ENCODE measurements at places on chromosomes 7 and 10.

- no peak for DNase-seq
These were observed 33.5 kb downstream of the FGFBP3 start for GRCh38 chr10:91875779-91876178.

GRCh38 chr7:75042286-75042685, 31.3 kb downstream of the RCC1L start:
- DNase-seq, result no peak

DNA sequence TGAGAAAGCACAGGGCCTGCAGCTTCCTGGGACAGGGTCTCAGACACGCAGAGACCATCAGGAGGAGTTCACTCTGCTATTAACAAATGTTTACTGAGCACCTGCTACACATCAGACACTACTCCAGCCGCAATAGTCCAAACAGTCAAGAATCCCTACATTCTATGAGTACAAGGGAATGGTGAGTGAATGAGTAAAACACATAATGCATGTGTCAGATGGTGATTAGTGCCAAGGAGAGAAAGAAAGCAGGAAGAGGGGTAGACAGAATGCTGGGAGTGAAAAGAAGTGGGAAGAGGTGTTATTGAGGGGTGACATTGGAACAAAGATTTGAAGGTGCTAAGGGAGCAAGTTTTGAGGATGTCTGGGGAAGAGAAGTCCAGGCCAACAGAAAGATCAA, 634.2 kb upstream of the GALNT17 start:
- DNase-seq, result no peak

DNA sequence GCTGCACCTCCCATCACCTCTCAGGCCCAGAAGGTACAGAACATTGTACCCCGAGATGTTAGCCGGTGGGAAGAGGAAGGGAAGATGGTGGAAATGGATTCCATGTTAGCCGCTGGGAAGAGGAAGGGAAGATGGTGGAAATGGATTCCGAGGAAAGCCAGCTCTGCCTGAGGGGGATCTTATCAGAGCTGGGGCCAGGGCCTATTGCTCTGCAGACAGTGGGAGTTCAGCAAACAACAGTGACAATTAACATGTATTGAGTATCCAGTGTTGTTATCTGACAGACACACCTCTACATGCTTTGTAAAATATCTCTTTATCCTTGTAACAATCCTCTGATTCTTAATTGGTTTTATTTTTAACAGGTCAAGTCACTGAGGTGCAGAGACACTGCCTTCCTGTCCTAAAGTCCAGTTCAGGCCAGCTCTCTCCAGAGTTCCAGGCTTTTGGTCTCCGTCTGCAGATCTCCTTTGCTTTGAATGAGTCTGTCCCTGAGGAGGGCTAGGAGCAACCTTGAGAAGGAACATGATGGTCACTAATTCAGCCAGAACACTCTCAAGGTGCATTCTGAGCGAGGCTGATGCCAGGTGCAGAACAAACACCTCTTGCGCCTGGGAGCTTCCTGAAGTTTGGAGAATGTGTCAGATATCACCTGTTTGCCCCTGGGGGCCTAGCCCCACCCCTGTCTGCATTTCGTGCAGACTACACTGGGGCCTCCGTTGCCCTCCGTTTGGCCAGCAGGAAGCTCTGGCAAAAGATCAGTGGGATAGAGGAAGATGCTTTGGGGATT, 82.4 kb upstream of the PODXL start:
- DNase-seq, result no peak

- DNase-seq, result no peak
These were observed 65.4 kb downstream of the GRID1 start for GRCh38 chr10:86300931-86301830.

- DNase-seq, result no peak
These were observed 28.5 kb upstream of the DPYSL4 start for GRCh38 chr10:132158122-132158741.

DNA sequence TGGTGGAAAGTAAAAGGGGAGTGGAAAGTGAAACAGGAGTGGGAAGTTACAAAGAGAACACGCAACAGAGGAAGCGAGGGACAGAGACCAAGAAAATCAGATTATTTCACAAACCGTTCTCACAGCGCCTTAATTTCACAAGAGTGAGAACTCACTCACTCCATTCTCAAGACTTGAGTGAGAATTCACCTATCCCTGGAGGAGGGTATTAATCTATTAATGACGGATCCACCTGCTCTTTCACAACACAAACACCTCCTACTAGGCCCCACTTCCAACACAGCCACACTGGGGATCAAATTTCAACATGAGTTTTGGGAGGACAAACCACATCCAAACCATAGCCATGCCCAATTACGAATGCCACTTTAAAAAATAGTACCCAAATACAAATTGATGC, 297.6 kb downstream of the GPAM start:
- no peak for DNase-seq

DNA sequence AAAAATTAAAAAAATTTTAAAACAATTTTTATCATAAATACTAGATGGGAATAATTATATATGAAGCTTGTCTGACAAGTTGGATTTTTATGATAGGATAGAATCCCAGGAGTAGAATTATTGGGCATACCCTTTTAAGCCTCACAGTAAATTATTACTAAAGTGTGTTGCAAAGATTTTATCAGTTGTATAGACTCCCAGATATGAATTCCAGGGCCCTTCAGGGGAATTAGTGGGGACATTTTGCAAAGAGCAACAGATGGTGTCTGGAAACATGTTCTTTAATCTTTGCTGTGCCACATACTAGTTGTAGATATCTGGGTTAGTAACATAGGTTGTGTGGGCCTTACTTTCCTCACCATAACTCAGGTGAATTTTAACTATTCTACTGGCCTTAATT, 28.7 kb downstream of the ZEB1 start:
- no peak for DNase-seq

DNA sequence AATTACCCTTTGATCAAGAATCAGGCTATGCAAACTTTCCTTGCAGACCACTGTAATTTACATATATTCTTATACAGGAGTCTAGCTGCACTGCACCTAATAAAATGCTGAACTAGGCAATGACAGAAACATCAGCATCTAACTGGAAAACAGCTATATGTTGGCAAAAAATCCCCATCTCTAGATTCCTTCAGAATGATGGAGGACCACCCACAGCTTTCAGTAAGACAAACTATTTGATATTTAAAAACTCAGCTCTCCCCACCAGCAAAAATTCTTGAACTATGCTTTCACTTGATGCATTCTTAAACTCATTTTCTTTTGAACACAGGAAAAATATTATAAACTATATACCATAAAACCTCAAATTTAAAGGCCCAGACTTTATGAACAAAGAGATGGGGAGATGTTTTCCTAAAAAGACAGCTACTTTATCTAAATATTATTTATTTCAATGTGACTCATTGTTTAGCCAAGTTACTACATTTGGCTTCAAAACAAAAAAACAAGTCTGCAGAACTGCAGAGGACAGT, 77.4 kb downstream of the SEMA3C start:
- no peak for DNase-seq

Data from T-helper 2 cell (primary cell).